ENCODE measurements at places on chromosomes 5 and 9.

- DNase-seq, result no peak
Measured at GRCh38 chr5:54603372-54603771, 85.8 kb downstream of the SNX18 start.

DNA sequence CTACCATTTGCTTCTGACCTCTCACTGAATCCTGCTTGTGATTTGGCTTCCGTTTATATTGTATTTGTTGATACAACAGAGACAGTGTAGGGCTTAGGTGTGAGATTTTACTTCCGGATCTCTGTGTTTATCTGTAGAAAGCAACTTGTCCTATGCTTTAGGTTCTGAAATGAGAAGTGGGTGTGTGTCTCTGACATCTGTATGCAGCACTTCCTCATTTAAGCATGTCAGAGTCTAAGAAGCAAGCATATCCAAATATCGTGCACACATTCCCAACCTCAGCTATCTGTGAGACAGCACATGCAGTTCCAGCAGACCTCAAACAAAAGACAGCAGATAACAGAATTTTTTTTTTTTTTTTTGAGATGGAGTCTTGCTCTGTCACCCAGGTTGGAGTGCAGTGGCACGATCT, 16.3 kb downstream of the KLF9 start:
- no peak for DNase-seq

- no peak for DNase-seq
Measured at GRCh38 chr9:21873540-21874221, 71.2 kb downstream of the MTAP start.

DNA sequence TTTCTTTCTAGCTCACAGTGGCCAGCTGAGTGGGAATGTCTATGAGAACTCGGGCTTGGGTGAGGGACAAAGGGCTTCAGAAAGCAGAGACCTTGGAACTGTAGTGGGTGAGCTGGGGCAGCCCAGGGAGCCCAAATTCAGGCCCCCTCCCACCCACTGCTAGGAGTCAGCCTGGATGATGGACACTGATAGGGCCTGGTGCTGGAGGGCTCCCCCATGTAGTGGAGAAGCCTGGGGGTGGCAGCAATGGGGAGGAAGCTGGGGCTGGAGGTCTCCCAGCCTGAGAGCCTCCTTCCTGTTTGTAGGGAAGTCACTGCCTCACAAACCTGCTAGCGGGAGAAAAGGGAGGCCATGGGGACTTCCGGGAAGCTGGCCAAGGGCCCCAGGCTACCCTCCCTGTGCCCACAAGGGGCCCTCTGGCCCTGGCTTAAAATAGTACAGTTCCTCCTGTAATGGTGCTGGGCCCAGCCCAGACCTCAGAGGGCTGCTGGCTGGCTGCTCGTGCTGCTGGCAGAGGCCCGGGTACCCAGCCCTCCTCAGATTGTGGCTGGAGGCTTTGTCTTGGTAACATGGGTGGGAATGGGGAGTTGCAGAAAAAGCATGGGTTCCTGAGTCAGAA, 6.3 kb upstream of the NR5A1 start:
- no peak for DNase-seq

- no peak for DNase-seq
Measured at GRCh38 chr5:41286696-41287095, 73.4 kb upstream of the C6 start.

DNA sequence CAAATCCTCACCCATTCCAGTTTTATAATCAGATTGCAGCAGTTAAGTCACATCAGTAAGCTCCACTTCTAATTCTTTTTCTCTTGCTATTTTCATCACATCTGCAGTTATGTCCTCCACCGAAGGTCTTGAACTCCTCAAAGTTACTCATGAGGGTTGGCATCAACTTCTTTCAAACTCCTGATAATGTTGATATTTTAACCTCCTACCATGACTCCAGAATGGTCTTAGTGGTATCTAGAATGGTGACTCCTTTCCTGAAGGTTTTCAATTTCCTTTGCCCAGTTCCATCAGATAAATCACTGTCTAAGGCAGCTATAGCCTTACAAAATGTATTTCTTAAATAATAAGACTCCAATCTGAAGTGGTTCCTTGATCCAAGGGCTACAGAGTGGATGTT, 53.8 kb upstream of the EDIL3 start:
- no peak for DNase-seq

All from Calu3 (cell line).